Osteoblast (primary cell): ENCODE measurements at places on chromosomes 12 and 14. TPM values are rescaled to one million over a fixed set of nuclear protein-coding genes. Genes with fewer than 3 reads are reported as not detected.

Gene ALG10B
- total RNA-seq, result 2.9 and 5.3 TPM in 2 replicates

Gene NEUROD4
- not detected in 2 replicates for total RNA-seq

Gene CHST11
- total RNA-seq, result 23.0 and 24.6 TPM in 2 replicates

Gene POTEM
- not detected in 2 replicates for total RNA-seq

Gene PTGER2
- total RNA-seq, result 2.9 and 3.3 TPM in 2 replicates

Gene PLEK2
- 1.2 and 2.5 TPM in 2 replicates for total RNA-seq

Gene KRT82
- total RNA-seq, result not detected in 2 replicates

Gene SFSWAP
- 30.1 and 31.1 TPM in 2 replicates for total RNA-seq

Gene NRL
- 1.5 and 1.8 TPM in 2 replicates for total RNA-seq

Gene PTCSC3
- not detected in 2 replicates for total RNA-seq

Gene COQ10A
- 10.1 and 14.4 TPM in 2 replicates for total RNA-seq

Gene KRT75
- total RNA-seq, result under 0.01 TPM in 1 of 2 replicates, not detected in the other

Gene NRIP2
- total RNA-seq, result 0.59 TPM in 1 of 2 replicates, not detected in the other

Gene IFNG-AS1
- total RNA-seq, result under 0.01 and 0.29 TPM in 2 replicates

Gene FANCM
- 6.2 and 6.8 TPM in 2 replicates for total RNA-seq

Gene IFNG
- not detected in 2 replicates for total RNA-seq

Gene EFS
- 9.8 and 14.1 TPM in 2 replicates for total RNA-seq

Gene KRT80
- 0.59 and 0.72 TPM in 2 replicates for total RNA-seq

Gene TMPRSS12
- total RNA-seq, result not detected in 2 replicates

Gene OS9
- 152 and 211 TPM in 2 replicates for total RNA-seq

Gene CLEC6A
- not detected in 2 replicates for total RNA-seq

Gene SCNN1A
- under 0.01 and 0.36 TPM in 2 replicates for total RNA-seq

Gene SCN8A
- 24.5 and 26.4 TPM in 2 replicates for total RNA-seq

Gene WSCD2
- total RNA-seq, result 0.36 TPM in 1 of 2 replicates, not detected in the other

Gene KCNJ8
- total RNA-seq, result 5.1 and 9.1 TPM in 2 replicates

Gene GRIN2B
- not detected in 2 replicates for total RNA-seq

Gene GDF3
- not detected in 2 replicates for total RNA-seq

Gene GPR68
- 8.0 and 8.5 TPM in 2 replicates for total RNA-seq

Gene TAS2R9
- total RNA-seq, result not detected in 2 replicates

Gene OAS1
- total RNA-seq, result 0.59 and 3.6 TPM in 2 replicates

Gene ADCY6
- total RNA-seq, result 30.8 and 33.0 TPM in 2 replicates

Gene DYRK4
- 27.1 and 30.4 TPM in 2 replicates for total RNA-seq

Gene UNC79
- total RNA-seq, result under 0.01 TPM in 2 replicates

Gene PTGDR
- 1.4 and 1.5 TPM in 2 replicates for total RNA-seq

Gene PLEKHD1
- under 0.01 TPM in 2 replicates for total RNA-seq

Gene P2RX2
- total RNA-seq, result not detected in 2 replicates

Gene ADCY4
- total RNA-seq, result 17.7 and 18.8 TPM in 2 replicates

Gene C12orf50
- under 0.01 TPM in 1 of 2 replicates, not detected in the other for total RNA-seq

Gene PPHLN1
- 67.8 and 70.9 TPM in 2 replicates for total RNA-seq

Gene TESPA1
- total RNA-seq, result not detected in 2 replicates

Gene METTL17
- total RNA-seq, result 43.3 and 50.3 TPM in 2 replicates

Gene PSMB11
- total RNA-seq, result not detected in 2 replicates
